NAMALWA (cell line): ENCODE measurements at places on chromosomes 4 and X.

GRCh38 chr4:136967069-136967468, 565.2 kb downstream of the PCDH18 start:
- no peak for DNase-seq

GRCh38 chrX:134624046-134624430, 34.2 kb downstream of the PLAC1 start:
- no peak for DNase-seq

- peak; percentile 30 for DNase-seq
These were observed 1.4 kb upstream of the CT47C1 start for GRCh38 chrX:119071381-119071780.

DNA sequence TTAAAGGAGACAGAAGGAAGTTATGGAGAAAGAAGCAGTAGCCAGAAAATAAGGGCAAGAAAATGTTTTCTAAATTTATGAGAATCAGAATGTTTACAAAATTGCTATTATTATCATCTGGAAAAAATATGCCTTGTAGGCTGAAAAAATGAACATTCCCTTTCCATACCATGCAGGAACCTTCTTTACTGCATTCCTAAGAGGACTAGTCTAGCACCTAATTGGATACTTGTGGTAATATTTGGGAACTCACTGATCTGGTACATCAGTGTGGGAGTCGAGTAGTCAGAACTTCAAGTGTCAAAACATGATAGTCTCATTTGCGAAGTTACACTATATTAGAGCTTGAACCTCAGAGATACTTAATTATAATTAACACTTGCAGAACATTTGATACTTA, 51.9 kb downstream of the TET2 start:
- no peak for DNase-seq

GRCh38 chr4:101594588-101594987, 195.9 kb upstream of the BANK1 start:
- DNase-seq: no peak

DNA sequence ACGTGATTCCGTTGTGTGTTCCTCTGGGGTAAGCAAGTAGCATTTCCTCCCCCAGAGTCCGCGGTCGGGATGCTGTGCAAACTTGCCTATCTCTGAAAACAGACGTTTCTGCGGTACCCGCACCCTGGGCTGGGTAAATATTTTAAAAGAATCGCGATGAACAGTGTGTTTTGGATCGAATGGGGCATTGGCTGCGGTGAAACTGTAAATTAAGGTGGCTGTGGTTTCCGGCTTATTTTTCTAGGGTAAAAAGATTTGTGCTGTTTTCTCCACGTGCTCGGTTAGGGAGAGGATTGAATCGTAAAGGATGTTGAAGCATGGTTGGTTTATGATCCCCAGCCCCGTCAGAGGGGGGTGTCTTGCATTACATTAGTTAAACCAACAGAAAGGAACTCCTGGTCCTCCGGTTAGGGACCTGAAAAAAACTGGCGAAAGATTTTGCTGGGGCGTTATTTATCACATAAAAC, 1.2 kb downstream of the HHIP start:
- DNase-seq: no peak

- peak; percentile 20 for DNase-seq
These were observed 8.3 kb upstream of the LNX1 start for GRCh38 chr4:53599632-53600031.

DNA sequence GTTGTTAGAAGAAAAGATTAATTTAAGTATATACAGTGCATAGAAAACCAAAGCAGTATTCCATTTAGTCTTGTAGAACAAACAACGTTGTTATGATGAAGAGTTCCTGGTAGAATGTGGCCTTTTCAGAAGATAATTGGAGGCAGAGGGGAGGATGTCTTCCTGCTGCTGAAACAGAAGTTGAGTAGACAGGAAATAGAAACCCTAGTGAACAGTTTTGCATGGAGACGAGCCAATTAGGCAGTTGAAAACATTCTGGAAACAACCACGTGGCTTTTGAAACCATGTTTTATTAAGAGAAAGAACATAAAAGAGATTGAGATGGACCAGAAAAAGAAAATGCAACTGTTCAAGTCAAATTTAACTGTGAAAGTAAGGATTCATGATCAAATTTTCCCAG, 325.2 kb downstream of the CAMK2D start:
- no peak for DNase-seq

DNA sequence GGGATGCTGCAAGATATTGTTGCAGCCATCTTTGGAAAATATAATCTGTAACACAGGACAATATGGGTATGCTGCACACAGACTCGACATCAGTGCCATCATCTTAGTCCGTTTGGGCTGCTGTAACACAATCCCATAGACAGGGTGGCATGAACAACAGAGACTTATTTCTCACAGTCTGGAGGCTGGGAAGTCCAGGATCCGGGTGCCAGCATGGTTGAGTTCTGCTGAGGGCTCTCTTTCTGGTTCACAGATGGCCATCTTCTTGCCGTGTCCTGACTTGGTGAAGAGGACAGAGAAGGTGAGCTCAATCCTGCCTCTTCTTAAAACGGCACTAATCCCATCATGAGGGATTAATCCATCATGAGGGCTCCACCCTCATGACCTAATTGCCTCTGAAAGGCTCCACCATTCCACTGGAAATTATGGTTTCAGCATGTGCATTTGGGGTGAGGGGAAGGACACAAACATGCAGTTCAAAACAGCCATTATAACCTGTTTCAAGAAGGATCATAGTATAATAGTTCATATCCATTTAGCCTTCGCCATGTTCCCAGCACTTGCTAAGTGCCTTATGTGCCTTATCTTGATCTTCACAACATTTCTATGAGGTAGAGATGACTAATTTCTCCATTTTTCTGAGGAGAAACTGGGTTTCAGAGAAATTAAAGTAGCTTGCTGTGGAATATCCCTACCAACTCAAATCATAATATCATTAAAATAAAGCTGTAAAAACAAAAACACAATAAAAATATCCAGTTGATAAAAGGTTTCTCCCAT, 27.9 kb upstream of the SPP1 start:
- DNase-seq: no peak

DNA sequence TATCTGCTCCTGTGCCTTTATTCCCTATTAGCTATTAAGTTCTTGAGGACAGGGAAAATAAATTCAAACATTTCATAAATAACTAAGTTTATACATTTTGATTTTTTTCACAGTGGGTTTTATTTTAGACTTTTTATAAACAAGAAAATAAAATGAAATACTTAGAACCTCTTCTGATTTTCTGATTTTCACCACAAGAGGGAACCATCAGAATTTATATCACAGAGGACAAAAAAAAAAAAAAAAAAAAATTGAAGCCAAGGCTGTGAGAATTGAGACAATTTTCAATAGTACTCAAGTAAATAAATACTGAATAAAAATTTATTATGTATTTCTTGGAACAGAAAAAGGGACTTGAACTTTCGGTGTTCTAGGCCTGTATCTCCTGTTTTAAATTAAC, 288.1 kb downstream of the SH3BGRL start:
- peak; percentile 7 for DNase-seq

GRCh38 chrX:39654952-39655351, 442.8 kb downstream of the BCOR start:
- DNase-seq: no peak

DNA sequence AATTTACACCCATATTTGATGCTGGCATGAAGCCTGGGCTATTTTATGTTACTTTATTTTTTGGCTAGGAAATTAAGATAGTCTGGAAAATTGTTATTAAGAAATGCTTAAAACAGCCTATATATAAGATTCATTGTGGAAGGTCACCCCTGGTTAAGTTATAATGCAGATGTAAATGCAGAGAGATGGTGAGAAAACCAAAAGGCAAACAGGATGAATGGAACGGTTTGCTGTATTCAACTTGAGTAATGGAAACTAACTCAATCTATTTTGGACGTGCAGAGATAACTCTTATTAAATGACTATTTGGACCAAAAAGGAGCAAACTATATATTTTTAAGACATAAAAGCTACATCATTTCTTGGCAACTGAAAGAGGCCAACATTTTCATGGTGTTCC, 446.3 kb upstream of the FRG1 start:
- DNase-seq: no peak

DNA sequence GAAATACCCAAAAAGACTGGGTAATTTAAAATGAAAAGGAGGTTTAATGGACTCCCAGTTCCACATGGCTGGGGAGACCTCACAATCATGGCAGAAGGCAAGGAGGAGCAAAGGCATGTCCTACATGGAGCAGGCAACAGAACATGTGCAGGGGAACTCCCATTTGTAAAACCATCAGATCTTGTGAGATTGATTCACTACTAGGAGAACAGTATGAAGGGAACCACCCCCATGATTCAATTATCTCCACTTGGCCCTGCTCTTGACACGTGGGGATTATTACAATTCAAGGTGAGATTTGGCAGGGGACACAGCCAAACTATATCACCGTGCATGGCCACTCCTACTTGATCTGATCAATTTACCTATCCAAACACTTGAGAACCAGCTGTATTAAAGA, 131.5 kb upstream of the LDB2 start:
- no peak for DNase-seq

DNA sequence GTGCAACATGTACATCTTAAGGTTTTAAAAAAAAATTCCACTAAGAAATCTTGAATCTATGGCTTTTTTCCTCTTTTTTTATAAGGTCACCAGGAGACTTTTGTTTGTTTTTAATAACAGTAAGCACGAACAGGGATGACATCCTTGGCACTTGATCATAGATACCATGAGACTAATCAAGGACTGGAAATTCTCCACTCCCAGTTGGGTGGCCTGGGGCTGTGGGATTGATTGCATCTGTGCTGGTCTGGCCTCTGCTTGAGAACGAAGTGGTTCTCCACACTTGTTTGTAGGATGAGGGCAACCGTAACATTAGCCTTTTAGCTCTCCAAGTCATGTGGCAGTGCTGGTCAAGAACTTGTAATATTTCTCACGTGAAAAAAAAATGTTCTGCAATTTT, 35.4 kb downstream of the SNX25 start:
- no peak for DNase-seq

DNA sequence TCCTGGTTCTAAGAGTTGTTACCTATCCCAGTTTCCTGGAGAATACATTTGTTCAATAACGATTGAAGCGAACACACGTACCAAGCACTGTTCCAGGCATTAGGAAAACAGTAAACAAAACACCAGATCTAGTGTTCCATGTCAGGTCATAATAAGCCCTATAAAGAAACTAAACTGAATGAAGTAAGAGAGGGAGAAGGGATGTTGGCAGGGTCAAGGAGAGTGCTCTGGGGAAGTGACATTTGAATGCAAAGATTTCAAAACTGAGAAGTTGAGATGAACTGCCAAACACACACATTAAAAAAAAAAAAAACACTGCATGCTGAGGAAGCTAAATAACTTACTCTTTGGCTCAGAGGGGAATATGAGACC, 14.4 kb upstream of the ENAM start:
- peak; percentile 30 for DNase-seq

- no peak for DNase-seq
These were observed 21.8 kb downstream of the STARD8 start for GRCh38 chrX:68669094-68669860.

DNA sequence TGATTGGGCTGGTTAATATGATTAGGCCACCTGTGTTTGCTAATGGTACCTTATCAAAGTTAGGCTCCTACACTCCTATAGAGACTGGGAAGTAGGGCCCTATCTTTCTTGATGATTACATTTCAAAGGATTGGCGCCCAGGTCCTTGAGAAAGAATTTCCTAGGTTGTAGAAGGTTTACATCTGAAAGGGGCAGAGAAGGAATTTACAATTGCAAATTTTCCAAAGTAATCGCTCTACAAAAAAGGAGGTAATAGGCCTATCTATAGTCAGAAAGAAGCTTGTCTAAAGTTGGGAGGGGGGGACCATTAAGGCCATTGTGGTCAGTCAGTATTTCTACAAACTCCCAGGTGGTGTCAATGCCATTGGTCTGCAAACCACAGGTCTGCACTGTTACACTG, 638.4 kb downstream of the IL1RAPL1 start:
- DNase-seq: no peak

GRCh38 chr4:181606300-181606699, 636.9 kb upstream of the TENM3 start:
- DNase-seq: no peak
